NCI-H226 (cell line): ENCODE measurements at places on chromosomes 11 and 22.

DNA sequence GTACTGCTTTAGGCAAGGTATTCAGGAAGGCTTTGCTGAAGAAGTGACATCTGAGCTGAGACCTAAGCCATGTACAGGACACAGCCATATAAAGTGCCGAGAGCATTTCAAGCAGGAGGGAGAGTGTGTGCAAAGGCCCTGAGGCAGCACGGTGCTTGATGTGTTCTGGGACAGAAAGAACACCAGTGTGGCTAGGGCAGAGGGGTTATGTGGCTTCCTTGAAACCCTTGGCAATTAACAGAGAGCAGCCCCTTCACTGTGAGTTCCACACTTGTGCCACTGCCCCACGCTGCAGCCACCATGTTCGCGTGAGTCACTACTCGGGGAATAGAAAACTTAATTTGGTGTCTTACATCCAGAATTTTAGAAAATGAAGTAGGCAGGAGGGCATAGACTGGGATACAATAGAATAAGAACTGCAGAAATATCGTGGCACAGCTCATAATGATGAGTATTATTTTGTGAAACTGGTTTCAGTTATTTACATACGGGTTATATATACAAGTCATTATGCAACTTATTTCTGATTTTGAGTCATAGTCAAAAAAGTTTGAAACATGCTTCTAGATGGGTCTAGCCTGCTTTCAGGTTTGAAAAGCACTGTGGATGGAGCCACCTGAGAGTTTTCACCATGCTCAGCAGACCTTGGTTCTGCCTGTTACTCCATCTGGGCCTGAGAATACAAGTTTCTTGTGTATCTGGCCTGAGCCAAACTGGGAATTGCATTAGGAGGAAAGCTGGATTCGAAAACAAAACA is 11.8 kb downstream of the IL10RA start:
- no peak for DNase-seq

GRCh38 chr22:32318361-32318760 is 39.3 kb upstream of the RFPL3 start:
- DNase-seq, result no peak

DNA sequence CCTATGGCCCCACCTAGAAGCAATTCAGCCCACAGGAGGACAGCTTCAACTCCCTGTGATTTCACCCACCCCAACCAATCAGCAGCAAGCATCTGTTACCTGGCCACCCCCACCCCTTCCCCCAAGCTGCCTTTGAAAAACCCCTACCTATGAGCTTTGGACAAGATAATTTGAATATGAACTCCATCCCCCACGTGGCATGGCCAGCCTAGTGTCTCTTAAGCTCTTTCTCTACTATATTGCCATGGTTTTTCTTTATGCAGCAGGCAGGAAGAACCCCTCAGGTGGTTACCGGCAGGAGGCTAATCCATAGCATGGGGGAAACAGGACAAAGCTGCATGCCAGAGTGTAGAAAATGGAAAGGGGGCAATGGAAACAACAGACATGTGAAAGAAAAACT is 29.0 kb downstream of the CTSC start:
- no peak for DNase-seq

DNA sequence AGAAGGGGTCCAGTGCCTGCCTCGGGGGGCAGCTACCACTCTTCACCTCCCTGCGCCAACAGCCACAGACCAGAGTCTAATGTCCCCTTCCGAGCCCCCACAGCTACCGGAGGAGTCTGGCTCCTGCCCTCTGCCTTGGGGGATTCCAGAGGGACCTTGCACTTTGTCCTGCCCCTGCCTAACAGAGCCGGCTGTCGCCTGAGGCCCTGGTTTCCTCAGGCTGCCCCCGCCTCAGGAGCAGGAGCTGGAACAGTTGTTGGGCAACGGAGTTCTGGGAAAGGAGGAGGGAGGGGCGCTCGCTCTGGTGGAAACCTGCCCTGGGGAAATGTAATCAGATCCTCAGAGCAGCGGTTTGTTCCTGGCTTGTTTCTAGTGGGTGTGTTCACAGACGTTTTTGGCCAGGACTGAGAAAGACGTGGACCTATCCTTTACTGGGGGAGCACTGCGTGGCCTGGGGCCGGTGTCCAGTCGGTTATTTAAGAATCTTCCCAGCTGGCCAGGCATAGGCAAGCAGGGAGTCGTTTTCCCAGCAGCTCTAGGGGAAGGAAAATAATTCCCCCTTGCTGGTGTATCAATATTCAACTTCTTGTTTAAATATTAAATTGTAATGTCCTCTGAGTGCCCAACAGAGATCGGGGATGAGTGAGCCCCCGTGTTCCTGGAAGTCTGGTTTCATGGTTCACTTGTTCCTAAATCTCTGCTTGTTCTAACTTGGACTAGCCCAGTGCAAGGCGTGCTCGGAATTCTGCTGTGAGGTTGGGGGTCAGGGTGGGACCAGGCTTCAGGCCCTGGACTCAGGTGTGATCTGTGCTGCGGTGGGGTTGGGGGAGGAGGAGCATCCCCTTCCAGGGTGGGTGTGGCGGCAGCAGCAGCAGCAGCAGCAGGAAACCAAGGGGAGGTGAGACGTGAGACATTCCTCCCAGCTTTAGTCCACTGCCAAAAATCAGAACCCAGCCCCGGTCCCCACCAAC is 32.1 kb downstream of the A4GALT start:
- peak; percentile 77 for DNase-seq

DNA sequence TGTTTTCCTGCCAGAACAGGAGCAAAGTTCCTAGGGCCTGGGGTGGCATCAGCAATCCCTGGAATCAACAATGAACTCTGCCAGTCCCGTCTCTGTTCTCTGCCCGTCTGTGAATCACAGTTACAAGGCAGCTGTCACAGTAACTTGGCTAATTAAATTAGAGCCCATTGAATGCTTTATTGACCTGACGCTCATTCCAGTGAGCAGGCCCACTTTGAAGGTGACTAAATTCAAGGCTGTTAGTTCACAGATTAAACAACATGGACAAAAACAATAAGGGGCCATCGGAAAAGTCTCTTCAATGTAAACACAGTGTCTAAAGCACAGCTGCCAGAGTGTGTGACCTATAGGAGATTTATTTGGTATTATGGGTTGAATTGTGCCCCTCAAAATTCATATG is 17.7 kb upstream of the TMPRSS5 start:
- no peak for DNase-seq

GRCh38 chr11:134261626-134262488 is 8.5 kb downstream of the ACAD8 start:
- peak; percentile 6 for DNase-seq

- no peak for DNase-seq
Observed at GRCh38 chr11:4671741-4672140, 25.9 kb downstream of the OR51E2 start.

DNA sequence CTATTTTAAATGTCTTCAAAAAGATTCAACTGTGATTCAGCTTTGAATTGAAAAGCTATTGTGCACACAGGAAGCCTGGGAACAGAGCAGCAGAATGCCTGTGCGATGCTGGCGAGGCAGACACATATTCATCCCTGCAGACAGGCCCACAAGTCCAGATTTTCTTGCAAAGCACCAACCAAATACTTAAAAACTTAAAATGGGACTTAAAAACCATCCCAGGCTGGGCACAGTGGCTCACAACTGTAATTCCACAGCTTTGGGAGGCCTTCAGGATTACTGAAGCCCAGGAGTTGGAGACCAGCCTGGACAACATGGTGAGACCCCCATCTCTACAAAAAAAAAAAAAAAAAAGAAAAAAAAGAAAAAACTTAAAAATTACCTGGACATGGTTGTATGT is 122.6 kb upstream of the SERPIND1 start:
- DNase-seq, result no peak

DNA sequence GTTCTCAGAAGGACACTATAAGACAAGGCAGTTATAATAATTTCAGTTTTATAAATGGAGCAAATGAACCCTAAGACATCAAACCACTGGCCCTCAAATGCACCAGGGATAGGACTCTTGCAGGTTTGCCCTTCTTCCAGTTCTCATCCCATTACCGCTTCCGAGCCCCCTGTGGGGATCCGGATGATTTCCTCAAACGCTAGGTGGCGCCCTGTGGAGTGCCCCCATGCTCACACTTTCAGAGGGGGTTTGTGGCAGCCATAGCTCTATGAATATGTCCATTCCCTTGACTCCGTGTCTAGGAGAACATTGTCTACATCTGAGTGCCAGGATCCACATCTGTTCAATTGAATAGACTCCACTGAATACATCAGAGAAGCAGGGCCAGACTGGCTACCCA is 816.3 kb downstream of the NTM start:
- DNase-seq, result no peak

DNA sequence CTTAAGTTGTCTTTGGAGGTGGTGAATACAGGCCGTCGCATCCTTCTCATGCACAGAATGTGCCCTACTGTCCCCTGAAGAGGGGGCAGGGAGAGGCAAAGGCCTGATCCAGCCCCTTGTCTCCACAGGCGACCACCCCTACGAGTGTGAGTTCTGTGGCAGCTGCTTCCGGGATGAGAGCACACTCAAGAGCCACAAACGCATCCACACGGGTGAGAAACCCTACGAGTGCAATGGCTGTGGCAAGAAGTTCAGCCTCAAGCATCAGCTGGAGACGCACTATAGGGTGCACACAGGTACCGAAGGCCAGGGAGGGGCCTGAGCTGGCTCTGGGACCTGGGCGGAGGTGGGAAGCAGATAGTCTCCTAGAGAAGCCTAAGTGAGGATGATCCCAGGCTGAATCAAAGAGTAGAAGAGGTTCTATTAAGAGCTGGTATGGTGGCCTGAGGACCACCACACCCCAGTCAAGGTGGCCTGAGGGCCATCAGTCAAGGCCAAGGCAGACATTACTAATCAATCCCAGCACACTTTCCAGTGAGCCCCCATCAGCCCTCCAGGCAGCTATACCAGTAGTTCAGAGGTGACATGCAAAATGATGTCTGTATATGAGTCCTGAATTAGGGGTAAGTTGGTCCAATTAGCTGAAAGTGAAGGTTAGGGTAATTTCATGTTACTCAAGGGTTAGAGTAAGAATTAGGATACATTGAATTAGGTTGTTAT is 49.0 kb upstream of the NNMT start:
- no peak for DNase-seq

DNA sequence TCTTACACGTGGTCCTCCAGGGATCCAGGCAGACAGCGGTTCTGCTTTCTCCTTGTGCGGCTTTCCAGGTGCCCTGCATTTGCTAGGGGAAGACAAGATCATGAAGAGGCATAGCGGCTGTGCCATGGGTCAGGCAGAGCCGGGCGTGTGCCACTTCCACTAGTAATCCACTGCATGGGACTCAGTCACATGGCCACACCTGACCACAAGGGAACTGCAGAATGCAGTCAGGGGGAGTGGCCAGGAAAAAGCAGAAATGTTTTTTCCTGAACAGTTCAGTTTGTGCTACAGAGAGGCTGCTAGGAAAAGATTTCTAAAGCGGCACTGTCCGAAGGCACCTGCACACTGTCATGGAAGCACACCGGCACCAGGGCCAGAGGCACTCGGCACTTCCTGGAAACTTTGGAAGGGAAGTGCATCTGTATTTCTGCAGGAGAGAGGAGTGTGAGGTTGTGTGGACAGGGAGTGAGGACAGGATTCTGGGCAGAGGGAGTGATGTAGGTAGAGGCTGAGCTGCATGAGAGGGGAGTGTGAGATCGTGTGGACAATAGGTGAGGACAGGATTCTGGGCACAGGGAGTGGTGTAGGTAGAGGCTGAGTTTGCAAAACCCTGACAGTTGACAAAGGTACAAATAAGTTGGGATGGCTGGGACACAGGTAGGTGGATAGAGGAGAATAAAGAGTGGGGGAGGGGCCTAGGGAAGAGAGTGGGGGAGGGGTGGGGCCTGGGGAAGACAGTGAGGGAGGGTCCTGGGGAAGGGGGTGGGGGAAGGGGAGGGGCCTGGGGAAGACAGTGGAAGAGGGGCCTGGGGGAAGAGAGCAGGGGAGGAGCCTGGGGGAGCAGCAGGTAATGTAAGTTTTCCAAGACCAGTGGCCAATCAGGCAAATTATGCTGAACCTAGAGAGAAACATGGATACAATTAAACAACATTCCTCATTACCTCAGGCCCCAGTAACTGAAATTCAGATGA is 1436.3 kb downstream of the TBC1D22A start:
- DNase-seq, result no peak

DNA sequence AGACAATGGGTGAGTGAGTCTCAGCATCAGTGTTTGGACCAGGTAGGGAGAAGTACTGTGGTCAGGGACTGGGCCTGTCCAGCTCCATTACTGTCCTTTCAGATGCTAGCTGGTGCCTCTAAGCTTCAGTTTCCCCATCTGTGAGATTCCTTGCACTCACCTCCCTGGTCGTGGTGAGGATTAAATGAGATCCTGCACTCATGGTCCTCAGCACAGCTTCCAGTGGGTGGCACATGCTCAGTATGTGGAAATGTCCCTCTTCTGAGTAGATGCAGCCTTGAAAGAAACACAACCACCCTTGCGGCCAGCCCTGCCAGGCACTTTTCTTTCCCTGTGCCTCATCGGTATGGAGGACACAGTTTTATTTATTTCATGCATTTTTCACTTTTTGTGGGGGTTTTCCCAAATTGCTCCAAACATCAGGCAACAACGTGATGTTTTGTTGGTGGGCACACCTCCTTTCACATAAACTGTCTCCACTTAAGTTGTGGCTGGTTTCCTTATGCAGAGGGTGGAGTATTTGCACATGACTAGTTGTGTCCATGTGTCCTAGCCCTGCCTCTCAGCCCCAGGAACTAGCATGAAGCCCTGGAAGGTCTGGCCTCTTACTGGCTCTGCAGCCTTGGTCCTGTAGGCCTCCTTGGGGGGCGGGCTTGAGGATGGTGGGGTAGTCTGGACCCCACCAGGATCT is 1.1 kb downstream of the LZTR1 start:
- no peak for DNase-seq

- DNase-seq, result no peak
Observed at GRCh38 chr11:95057959-95058358, 8.7 kb downstream of the KDM4F start.

GRCh38 chr11:123174196-123175183 is 20.6 kb downstream of the CLMP start:
- DNase-seq, result peak; percentile 92

DNA sequence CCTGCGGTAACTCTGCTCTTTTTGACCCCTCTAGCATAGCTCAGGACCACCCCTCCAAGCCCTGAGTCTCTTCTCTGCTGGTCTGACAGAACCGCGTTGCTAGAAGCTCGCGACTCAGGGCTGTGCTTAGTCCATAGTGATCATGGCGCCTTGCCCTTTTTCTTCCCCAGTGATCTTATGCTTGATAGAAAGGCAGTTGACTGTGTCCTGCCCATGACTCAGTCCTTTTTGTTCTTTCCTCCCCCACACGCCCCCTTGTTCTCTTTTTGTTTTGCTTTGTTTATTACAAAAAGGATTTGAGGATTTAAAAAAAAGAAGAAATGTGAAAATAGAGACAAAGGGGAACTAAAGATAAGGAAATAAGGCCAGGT is 17.5 kb downstream of the IL17RA start:
- DNase-seq, result no peak

DNA sequence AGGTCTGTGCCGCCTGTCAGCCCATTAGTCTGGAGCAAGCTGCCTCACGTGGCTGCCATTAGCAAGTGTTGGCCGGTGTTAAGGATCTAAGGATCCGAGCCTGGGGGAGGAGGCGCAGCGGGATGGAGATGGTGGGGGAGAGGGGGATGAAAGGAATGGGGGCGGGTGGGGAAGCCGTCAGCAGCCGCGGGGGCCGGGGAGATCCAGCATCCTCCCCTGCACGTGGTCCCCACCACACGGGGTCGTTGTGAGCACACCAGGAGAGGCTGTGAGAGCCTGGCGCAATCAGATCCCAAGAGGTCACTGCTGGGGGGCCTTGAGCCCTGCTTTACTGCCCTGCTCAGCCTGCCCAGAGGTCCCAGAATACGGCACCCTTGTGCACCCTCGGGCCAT is 7.3 kb downstream of the CABP7 start:
- DNase-seq, result no peak
